Lung (tissue), 17 donors: ENCODE measurements at places on chromosomes 3 and 15.

GRCh38 chr15:68054628-68055223 is 611 bp downstream of the PIAS1 start:
- peak; percentile 84 for DNase-seq

DNA sequence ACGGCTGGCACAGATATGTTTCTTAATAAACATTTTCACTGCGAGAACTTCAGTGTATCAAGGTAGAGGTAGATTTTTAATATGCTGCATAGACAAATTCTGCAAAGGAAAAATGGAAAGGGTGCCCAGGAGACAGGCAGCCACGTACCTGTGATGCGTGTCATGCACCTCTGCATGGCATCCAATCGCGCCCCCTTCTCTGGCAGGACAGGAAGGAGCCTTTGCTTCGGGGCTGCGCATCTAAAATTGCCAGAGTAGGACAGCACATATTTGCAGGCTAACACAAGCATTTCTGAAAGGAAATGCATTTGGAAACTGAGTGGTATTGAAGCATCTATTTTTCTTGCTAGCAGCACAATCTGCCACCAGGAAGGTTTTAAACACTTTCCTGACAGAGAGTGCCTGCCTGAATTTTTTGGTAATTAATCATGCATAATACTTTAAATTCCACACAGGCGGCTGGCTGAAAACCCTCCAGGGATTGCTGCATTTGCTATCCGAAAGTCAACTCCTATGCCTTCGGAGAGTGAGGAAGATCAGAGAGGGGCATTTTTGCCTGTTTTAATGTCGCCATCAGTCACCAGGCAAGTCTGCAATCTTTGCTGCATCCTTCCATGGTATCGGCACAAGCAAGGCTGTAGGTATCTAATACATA is 165.1 kb upstream of the ATP10A start:
- DNase-seq, result no peak

GRCh38 chr15:32844118-32844711 is 126.4 kb downstream of the GREM1 start:
- DNase-seq, result no peak

DNA sequence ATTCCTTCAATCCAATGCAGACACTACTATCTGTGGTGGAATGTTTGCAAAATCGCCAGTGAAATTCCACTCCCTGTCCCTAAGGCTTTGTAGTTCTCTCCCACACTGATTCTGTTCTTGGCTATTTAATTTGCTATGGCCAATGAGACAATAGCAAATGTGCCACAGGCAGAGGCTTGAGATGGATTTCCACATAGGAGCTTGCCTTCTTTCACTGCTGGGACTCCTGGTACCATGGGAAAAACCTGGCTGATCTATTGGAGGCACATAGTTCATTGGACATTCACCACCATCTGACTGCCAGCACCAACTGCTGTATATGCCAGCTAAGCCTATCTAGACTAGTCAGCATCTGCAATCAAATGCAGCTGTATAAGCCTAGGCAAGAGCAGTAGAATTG is 103.8 kb downstream of the NR1D2 start:
- DNase-seq, result no peak

DNA sequence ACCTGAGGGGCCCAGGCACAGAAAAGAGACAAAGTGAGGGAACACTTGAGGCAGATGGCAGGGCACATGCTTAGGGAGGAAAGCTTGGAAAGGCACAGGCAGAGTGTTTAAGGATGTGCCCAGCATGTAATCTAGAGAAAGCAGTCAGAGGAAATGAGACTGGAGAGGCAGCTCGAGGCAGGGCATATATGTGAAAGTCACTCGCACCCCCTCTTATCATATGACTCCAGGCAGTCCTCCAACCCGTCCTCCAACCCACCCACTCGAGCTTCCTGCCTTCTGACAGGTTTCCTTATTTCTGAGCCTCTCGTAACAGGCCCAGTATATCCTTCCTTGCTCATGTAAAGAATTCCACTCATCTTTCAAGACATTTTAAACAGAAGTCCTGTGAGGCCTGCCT is 294.0 kb downstream of the SOX2 start:
- peak; percentile 39 for DNase-seq

DNA sequence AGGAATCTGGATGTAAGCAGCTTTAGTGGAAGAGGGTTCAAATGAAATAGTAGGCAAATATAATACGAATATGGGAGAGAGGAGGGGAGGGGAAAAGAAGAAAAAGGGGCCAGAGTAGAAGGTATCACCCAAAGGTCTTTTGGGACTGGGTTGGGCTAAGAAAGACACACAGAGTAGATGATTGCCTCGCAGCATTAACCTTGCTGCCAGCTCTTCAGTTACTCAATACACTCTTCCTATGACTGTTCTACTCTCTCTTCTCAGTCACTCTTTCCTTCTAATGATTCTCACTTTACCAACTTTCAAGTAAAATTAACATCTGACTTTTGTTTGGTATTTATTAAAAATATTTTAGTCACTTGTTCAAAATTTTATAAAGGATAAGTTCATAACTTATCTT is 52.8 kb downstream of the CLASP2 start:
- DNase-seq, result no peak

GRCh38 chr3:76930712-76931111 is 109.2 kb upstream of the ROBO2 start:
- DNase-seq, result no peak

DNA sequence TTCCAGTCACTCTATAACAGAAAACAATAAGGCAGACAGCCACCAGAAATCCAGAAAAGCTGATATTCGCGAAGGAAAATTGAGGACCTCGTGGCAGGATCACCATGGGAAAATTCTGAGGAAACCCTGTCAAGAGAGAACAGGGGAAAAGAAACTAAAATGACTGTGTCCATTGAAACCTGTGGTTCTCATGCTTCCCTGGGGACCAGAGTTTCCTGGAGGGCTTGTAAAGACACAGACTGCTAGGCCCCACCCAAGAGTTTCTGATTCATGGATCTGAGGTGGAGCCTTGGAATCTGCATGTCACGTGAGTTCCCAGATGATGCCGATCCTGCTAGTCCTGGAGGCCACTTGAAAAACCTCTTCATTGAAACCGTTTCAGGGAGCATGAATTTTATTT is 420.5 kb downstream of the EPHB1 start:
- no peak for DNase-seq
